ENCODE measurements at places on chromosomes 1 and 21.

DNA sequence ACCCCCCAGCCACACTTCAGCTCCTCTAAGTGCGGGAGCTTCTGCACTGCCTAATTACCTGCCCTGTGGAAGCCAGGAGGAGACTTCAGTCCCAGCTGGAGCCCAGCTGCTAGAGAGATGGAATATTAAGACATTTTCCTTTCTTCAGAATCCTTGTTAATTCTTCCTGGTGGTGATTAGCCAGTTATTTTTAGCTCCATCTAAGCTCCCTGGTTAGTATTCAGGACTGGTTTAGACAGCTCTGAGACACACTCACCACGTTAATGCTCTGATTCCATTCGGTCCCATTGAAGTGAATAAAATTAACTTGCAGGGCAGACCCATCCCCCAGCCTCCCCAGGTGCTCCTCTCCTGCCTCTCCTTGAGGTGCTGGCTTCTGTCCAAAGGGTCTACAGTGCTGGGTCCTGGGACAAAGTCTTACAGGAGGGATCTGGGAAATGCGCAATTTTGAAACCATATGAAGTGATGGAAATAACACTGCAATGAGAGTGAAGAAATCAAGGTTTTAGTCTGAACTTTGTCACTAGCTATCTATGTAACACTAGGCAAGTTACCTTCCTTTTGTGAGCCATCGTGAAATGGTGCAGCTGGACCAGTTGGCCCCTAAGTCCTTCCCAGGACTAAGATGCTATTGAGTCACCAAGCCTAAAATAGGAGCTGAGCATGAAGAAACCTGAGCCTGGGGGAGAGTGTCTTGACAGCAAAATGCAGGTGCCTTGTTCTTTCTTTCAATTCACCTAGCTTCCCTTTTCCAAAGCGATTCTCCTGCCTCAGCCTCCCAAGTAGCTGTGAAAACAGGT is 117.4 kb upstream of the ATP1A1 start:
- DNase-seq, result no peak

GRCh38 chr1:203662821-203663220 is 36.2 kb downstream of the ATP2B4 start:
- no peak for DNase-seq

GRCh38 chr21:34838956-34839820 is 170.4 kb downstream of the CLIC6 start:
- DNase-seq, result no peak

DNA sequence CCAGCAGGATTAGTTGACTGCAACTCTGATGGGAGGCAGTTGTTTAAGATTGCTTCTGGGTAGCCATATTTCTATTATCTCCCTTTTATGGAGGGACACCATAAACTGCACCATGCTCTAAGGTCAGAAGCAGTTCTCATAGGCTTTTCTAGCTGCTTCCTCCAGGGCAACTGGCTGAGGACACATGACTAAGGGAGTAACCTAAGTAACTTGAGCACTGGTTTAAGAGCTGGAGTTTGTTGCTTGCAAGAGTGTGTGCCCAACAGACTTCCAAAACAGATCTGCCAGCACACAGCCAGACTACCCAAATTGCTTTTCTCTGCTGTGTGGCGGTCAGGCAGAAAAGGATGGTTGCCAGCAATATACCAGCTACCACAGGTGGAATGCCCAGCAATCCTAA is 111.2 kb upstream of the LHX8 start:
- no peak for DNase-seq

- DNase-seq, result no peak
These were observed 53.0 kb downstream of the RGS2 start for GRCh38 chr1:192861860-192862259.

- peak; percentile 42 for DNase-seq
These were observed 52.2 kb upstream of the ROR1 start for GRCh38 chr1:63721531-63722189.

DNA sequence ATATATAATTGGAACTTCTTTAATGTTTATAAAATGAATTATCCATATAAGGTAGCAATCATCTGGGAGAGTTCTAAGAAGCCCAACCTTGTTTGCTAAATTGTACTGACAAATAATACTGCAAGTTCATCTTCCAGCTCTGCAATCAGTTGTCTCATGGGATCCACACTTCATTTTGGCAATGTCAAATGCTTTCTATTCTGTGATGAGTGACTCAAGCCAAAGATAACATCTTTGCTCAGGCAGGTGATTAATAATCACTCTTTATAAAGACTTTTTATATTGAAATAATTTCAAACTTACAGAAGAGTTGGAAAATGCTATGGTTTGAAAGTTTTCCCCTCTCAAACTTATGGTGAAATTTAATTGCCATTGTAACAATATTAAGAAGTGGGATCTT is 67.2 kb downstream of the SLC44A5 start:
- no peak for DNase-seq

DNA sequence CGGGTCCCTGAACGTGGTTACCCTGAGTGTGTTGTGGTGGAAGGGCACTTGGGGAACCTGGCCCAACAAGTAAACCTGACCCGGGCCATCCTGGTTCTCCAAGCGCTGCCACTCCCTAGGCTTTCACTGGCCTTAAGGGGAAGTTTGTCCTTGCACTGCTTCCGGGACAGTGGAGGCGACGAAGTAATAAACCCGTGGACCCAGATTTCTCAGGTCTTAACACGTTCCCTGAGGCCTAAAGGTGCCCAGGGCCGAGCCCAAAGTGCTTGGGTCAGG is 261 bp upstream of the CCDC24 start:
- DNase-seq, result no peak

DNA sequence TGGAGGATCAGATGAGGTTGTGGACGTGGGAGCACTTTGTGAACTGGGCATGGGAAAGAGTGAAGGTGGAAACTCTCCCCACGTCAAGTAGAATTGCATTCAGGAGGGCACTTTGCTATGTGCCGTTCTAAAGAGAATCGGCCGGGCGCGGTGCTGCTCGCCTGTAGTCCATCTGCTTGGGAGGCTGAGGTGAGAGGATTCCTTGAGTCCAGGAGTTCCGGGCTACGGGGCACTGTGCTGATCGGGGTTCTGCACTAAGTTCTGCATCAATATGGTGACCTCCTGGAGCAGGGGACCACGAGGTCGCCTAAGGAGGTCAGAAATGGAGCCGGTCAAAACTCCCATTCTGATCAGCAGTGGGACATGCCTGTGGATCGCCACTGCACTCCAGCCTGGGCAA is 141.9 kb downstream of the PEX14 start:
- DNase-seq, result no peak

All from NCI-H2107 (cell line).